ENCODE measurements at places on chromosomes 1 and 21. TPM values are rescaled to one million over a fixed set of nuclear protein-coding genes. Genes with fewer than 3 reads are reported as not detected.

MROH7 gene
- total RNA-seq: 0.25 TPM

VTCN1 gene
- total RNA-seq: 0.49 TPM

CRP gene
- total RNA-seq: not detected

PIGM gene
- total RNA-seq: 5.9 TPM

CTTNBP2NL gene
- 25.8 TPM for total RNA-seq

NTMT2 gene
- 0.49 TPM for total RNA-seq

AVPR1B gene
- not detected for total RNA-seq

SPAG17 gene
- total RNA-seq: 2.5 TPM

RGL1 gene
- total RNA-seq: 34.7 TPM

DYNLT5 gene
- total RNA-seq: 6.4 TPM

CFAP107 gene
- total RNA-seq: not detected

HES4 gene
- 20.7 TPM for total RNA-seq

FCRL5 gene
- not detected for total RNA-seq

ESRRG gene
- 7.1 TPM for total RNA-seq

RGS8 gene
- 11.3 TPM for total RNA-seq

NR5A2 gene
- total RNA-seq: 0.25 TPM

PROK1 gene
- total RNA-seq: under 0.01 TPM

MYOM3 gene
- under 0.01 TPM for total RNA-seq

KIF17 gene
- 5.2 TPM for total RNA-seq

IL10RB gene
- 7.6 TPM for total RNA-seq

RPE65 gene
- total RNA-seq: under 0.01 TPM

KRTAP19-7 gene
- total RNA-seq: not detected

ABCG1 gene
- total RNA-seq: 15.0 TPM

BGLAP gene
- 0.25 TPM for total RNA-seq

CLCNKA gene
- total RNA-seq: not detected

AMY1C gene
- total RNA-seq: not detected

FTCD gene
- total RNA-seq: 0.98 TPM

SEMA6C gene
- total RNA-seq: 24.8 TPM

DHCR24 gene
- 37.4 TPM for total RNA-seq

EPHA8 gene
- 1.2 TPM for total RNA-seq

DTL gene
- 2.2 TPM for total RNA-seq

GBP7 gene
- not detected for total RNA-seq

TAF1A gene
- 20.7 TPM for total RNA-seq

TEDDM1 gene
- total RNA-seq: not detected

Data from temporal lobe (tissue), 4 donors.